Daoy (cell line): ENCODE measurements at places on chromosomes 2 and 18.

GRCh38 chr18:62331581-62332356 lies 6.7 kb downstream of the TNFRSF11A start:
- peak; percentile 56 for DNase-seq

DNA sequence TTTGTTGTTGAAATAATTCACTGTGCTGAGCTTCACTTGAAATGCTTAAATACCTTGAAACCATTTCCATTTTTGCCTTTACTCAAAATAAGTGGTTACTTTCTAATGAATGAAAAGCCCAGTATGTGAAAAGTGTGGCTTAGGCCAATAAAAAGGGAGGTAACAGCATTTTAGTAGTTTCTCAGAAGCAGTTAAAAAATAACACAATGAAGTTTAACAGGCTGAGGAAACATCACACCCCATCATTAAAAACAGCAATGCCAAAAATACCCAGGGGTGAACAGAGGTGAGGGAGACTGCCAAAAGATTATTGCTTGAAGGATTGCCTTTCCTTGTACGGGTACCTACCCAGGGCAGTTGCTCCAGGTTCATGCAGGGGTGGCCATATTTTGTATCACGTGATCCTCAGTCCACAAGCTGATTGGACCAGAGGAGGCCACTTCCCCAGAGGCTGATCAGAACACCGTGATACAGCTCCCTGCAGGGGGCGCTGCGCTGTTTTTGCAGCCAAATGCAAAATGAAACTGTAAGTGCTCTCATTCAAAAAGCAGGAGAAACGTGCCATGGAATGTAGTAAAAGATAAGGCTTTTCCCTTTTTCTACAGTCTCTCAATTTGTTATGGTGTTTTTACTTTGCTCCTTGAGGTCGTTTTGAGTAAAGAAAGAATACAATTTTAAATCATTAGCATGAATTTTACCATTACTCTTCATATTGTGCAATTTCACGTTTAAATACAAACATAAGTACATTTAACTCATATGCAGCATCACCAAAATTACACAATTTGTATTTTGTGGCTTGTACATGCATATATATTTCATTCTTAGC lies 70.2 kb upstream of the SH3BP4 start:
- peak; percentile 96 for DNase-seq

GRCh38 chr2:151575338-151575737 lies 158.9 kb downstream of the NEB start:
- peak; percentile 52 for DNase-seq

GRCh38 chr2:209348433-209348832 lies 75.4 kb upstream of the MAP2 start:
- no peak for DNase-seq

DNA sequence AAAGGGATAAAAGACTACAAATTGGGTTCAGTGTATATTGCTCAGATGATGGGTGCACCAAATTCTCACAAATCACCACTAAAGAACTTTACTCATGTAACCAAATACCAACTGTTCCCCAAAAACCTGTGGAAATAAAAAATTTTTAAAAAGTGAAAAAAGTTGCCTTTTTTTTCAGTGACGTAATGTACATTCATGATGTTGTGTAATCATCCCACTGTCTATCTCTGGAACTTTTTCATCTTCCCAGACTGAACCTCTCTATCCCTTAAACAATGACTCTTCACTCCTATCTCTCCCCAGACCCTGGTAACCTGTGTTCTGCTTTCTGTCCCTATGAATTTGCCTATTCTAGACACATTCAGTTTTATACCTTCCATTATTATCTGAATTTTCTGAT lies 19.0 kb upstream of the GALR1 start:
- DNase-seq = no peak

GRCh38 chr2:210224941-210225672 lies at the start of gene ACADL:
Gene ACADL, minus strand, starts transcription at chr2:210225447. Its CDS starts 184 bp downstream, at chr2:210225263.
- DNase-seq = peak; percentile 61

GRCh38 chr2:174003720-174004695 lies 38.8 kb upstream of the SP3 start:
- no peak for DNase-seq

GRCh38 chr2:68577183-68577582 lies 66.2 kb upstream of the PROKR1 start:
- no peak for DNase-seq

DNA sequence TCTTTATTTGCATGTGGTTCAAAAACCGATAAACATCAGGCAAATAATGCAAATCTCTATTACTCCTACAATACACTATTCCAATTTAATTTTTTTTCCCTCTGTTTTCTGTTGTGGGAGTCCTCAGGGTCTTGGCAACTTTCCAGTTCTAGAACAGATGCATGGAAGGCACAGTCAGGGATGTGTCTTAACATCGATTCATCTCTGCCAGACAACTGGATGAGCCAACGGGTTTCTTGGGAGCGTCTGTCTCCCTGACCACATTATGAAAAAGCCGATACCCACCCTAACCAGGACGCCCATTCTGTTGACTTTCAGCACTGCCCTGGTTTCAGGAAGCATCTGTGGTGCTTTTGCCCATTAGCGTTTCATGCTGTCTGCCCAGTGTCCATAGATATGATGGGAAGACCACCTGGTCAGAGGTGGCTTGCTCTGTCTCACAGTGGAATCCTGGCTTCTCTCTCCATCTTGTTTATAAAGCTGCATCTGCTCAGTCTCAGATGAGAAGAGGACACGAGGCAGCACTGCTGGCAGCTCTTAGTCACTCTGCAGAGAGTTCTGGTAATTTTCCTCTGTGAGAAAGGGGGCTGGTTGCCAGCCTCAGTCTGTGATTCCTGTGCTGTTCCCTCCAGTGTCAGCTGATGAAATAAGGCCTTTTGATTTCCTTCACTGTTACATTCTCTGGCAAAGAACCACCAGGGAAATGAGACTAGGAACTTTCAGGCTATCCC lies 57.9 kb upstream of the KCNE4 start:
- peak; percentile 17 for DNase-seq

- DNase-seq = no peak
Measured at GRCh38 chr18:23468753-23469459, 15.8 kb downstream of the RIOK3 start.

GRCh38 chr2:207130958-207131521 lies 34.7 kb downstream of the KLF7 start:
- DNase-seq = no peak

- DNase-seq = no peak
Measured at GRCh38 chr2:59804732-59805131, 748.7 kb downstream of the BCL11A start.

GRCh38 chr2:133077269-133077822 lies 407.3 kb upstream of the LYPD1 start:
- no peak for DNase-seq

DNA sequence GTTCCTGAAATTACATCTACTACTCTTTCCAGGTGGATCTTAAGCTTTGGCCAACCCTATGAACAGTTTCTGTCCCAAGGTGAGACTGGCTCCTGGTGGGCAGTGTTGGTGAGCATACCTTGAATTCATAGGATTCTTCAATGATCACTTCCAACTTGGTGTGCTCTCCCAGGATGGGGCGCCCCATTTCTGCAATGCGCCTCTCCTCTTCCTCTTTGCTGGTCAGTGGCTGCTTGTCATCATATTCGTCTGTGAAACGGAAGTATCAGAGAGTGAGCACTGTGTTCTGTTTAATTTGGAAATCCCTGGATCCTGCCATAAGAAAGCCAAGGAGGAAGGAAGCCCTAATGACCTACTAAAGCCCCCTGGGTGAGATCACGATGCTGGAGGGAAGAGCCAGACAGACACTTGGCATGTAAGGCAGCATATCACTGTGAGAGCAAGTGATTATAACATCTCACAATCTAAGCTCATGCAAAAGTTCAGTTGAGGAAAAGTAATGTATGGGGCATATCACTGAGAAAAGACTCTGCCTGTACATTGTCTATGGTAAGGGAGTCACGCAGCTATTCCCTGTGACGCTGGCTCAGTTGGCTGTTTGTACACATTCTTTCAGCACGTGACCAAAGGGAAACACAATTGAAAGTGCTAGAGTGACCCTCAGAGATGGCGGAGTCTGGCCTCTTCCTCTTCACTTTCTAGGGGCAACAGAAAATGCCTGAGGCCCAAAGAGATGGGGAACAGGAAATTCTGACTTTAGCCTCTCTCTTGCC lies 287.0 kb downstream of the SLC8A1 start:
- no peak for DNase-seq

GRCh38 chr18:27772081-27772480 lies 404.8 kb downstream of the CDH2 start:
- no peak for DNase-seq

- DNase-seq = peak; percentile 79
Measured at GRCh38 chr2:144519934-144520731, at the start of gene ZEB2. Gene ZEB2, minus strand, starts transcription at chr2:144520119. Its CDS starts 2,769 bp downstream, at chr2:144517350.

DNA sequence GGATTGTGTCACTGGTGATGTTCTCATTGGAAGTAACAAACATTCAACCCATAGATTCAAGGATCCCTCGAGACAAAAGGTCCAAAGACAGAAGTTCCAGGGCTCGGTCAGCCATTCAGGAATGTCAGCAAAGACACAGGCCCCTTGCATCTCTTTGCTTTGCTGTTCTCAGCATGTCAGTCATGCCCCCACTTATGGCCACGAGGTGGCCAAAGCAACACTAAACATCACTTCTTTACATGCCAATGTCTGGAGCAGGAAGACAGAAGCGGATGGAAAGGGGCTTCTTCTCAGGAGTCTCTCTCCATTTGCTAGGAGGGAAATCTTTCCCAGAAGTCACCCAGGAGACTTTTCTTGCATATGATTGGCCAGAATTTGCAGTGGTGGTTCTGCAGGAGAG lies 191.6 kb upstream of the SP5 start:
- no peak for DNase-seq

GRCh38 chr2:27133195-27133875 lies 1.1 kb downstream of the PREB start:
- DNase-seq = no peak

DNA sequence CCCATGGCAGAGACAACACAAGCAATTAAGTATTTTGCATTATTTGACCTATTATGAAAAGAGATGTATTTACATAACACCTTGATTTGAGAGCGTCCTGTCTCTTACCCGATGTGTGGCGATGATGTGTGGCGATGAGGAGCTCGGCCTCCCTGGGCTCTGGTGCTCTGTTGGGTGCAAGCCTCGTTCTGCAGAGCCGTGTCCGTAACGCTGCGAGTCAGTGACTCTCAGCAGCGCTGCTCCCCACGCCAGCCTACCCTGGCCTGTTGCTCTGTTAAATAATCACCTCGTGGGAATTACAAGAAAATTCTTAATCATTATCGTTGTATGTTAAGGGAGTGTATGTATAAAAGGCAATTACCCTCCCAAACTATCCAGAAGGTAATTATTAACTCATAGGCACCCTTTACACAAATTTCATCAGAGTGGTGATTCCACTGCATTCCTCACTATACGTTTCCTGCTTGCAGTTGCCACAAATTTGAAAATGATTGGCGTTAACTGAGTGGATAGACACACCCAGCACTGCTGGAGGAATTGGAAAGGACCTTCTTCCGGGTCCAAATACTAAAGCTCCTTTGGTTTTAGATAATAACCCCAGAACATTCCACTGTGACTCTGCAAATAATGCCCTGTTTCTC lies 52.0 kb upstream of the NFATC1 start:
- DNase-seq = no peak

DNA sequence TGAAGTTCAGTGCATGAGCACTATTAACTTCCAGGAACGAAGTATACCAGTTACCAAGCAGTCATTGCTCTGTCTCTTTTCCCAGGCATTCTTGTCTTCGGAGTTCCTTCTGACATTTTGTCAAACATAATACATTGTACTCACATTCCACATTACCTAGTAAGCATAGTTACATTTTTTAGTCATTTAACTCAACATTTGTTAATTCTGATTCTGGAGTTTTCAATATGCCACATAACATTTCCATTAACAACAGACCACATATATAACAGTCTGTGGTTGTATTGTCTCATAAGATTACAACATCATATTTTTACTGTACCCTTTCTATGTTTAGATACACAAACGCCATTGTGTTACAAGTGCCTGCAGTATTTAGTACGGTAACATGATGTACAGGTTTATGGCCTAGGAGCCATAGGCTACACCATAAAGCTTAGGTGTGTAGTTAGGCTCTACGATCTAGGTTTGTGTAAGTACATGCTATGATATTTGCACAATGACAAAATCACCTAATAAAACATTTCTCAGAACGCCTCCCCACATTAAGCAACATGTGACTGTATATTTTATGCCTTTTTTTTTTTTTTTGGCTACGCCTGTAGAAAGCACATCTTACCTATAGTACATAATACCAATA lies 187.1 kb downstream of the DYM start:
- no peak for DNase-seq

DNA sequence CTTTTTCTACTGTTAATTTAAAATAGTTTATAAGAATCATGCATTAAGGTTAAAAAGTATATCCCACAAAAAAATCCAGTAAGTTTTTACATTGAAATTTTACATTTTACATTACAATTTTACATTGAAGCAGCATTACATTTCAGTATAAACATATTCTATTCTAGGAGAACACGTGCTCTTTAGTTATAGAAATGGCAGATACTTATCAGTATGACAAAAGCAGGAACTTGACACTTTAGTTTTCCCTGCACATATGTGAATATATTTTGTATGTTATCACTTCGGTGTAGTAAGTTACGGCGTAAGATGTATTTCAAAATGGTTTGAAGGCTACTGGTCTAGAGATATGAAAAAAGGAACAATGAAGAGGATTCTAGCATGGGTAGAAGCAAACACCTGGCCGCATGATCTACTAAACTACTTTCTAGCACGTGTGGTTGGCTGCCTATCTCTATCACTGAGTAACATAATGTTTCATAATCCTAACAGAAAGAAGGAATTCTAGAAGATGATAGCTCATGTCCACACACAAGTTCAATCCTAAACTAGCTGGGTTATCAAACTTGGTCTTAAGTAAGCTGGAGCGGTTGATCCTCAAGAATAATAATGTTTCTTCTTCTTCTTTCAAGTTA lies 5.4 kb downstream of the IMMT start:
- DNase-seq = no peak

DNA sequence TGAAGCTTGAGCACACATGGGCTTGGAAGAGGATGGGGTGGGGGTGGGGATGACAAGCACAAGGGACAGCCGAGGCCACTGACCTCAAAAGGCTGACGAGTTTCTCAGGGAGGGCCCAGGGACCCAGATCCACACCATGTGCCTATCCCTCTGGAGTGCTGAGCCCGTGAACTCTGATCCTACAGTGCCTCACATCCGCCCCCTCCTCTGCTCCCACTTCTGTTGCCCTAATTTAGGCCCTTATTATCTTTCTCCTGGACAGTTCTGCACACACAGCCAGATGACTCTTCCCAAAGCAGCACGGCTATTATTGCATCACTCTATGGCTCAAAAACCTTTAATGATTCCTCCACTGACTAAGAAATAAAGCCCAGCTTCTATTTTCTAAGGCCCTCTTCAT lies 24.8 kb downstream of the CYRIA start:
- no peak for DNase-seq

DNA sequence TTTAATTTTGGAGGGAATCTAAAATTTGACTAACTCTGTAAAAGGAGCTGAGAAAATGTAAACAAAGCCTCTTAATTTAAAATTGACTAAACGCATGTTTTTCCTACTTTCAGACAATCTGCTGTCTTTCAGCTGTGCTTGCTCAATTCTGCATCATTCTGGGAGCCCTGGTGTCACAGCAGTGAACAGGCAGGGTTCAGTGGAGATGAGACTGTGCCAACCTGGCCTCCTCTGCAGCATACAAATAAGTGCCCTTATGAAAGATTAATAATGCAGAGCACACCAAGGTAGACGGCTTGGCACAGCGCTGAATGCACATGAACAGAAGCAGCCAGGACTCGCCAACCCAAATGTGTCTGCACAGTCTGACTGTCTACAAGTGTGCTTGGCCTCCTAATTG lies 222.0 kb upstream of the CHAC2 start:
- DNase-seq = no peak

GRCh38 chr2:225069477-225069876 lies 27.2 kb upstream of the DOCK10 start:
- DNase-seq = no peak

- no peak for DNase-seq
Measured at GRCh38 chr2:205471776-205472175, 210.5 kb upstream of the NRP2 start.
